Activated naive CD4-positive, alpha-beta T cell (primary cell): ENCODE measurements at places on chromosomes 2 and 18.
A peak's percentile ranks its signal among the peaks of the same experiment; 100 is the strongest.

GRCh38 chr2:227890495-227891079, 19.2 kb downstream of the DAW1 start:
- no peak for DNase-seq

DNA sequence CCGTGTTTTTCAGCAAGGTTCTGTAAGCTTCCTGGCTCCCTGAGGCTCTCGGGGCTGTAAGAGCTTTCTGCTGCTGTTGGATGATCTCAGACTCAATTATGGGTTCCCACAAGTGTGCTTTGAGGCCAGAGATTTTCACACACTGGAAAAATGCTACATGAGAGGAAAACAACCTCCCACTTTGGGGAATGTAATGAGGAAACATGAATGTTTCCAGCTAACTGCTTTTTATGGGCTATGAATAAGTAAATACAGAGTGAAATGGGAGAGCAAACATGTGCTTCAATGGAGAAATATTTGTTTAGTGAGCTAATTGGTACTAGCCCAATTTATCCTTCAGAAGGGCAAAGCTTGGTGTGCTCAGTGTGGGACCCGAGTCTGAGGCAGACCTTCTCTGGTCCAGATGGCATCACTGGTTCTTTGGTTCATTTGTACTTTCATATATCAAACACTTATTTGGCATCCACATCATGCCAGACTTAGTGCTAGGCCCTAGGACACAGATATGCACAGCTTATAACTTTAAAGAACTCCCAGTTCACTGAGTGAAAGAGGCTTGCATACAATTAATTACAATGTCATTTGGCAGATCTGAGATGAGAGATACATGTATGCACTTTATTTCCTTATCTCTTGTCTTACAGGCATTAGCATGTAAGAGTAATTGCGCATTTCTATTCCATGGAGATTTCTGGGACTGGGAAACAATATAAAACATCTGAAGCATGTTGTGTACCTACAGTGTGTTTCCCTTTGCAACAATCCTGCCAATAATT, 248.8 kb downstream of the RDH14 start:
- DNase-seq, result no peak

DNA sequence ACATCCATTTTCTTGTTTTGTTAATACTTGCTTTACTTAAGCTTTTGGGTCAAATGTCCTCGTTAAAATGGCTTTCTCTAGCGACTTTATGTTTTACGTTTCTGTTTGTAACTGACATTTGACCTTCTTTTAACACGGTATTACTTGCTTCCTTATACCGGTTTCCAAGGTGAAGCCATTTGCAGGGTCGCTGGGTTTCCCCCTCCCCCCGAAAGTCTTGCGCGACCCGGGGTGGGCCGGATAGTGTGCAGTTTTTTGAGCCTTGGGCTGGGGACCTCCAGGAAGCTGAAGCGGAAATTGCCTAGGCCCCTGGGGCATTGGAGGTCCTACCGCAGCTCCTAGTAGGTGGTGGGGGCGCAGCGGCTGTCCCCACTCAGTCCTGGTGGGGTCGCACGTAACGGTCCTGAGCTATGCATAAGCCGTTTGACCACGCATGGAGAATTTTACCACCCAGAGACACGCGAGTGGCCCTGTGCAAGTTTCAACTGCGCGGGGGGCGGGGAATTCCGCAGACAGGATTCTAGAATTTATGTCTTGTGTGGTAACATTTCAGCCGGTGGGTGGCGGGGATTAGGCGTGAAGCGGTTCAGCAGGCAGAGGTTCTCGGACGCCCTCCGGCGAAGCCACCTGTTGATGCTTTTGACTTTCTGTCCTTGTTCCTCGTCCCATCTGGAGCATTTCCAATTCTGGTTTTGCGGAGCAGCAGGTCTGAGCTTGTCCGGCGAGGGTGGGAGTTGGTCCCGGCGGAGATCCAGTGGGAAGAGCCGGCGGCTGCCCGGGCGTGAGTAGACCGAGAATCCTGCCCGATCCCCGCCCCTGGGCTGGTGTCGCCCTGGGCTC, 2.4 kb downstream of the CFLAR start:
- DNase-seq, result peak; percentile 76

GRCh38 chr2:202491514-202491913, 115.4 kb downstream of the BMPR2 start:
- no peak for DNase-seq

- DNase-seq, result no peak
Observed at GRCh38 chr18:2617401-2617998, 38.0 kb upstream of the SMCHD1 start.

DNA sequence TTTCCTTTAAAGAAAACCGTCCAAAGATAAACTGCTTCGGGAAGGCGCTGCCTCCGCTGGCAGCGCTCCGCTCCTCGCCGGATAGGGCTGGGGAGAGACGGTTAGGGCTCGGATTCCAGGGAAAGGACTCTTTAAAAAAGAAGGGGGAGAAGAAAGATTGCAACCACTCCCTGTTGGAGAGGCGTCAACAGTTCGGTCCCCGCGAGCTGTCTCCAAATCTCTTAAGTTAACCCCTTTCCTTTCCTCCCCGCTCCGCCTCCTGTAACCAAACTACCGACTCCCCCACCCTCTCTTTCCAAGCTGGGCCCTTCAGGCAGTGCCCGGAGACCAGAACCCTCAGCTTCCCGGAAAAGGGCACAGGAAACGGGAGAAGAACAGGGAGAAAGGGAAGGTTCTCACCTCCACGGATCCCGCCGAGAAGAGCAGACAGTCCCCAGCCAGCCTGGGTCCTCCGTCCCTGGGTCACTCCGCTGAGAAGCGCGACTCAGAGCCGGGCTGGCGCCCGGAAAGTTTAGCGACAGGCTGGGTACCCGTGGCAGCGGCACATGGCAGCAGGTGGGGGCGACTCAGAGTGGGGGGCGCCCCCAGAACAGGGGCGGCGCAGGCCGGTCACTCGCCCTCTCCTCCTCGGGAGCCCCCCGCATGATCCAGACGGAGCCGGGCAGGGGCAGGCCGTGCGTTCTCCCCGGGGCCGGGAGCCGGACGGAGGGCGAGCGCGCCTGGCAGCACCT, 675 bp downstream of the FZD5 start:
- DNase-seq, result no peak

DNA sequence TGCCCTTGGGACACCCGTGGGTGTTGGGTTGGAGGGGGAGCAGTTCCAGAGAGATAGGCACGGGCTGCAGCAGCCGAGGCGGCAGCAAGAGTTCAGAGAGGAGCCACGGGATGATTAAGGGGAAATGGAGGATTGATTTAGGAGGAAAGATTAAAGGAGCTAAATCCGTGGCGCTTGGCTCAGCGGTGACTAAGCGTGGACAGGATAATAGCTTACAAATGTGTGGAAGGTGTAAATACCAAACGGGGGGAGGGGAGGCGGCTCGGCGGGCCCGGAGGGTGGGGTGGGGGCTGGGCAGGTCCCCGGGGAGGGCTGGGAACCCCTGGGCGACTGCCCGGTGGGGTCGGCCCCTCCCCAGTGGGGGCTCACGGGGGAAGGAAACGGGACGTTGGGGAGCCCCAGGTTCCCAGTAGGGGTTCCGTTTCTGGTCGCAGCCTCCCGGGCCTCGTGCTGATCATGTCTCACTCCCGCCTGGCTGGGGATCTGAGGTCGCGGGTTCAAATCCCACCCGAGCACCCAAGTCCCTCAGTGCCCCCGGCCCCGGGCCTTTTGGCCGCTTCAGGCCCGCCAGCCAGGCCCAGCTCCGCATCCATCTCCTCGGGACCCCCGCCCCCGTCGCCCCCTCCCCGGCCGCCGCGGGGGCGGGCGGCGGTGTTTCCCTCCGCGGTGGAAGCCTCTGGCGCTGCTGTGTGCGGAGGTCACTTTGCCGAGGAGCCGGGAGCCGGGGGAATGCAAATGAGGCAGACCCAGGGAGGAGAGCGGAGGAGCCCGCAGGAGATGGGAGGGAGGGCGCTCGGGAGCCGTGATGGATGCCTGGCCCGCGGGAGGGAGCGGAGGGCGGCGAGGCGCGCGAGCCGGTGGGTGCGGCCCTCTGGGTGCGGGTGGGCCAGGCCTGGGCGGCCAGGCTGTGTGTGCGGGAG, 8.1 kb downstream of the ASIC4 start:
- DNase-seq, result no peak

DNA sequence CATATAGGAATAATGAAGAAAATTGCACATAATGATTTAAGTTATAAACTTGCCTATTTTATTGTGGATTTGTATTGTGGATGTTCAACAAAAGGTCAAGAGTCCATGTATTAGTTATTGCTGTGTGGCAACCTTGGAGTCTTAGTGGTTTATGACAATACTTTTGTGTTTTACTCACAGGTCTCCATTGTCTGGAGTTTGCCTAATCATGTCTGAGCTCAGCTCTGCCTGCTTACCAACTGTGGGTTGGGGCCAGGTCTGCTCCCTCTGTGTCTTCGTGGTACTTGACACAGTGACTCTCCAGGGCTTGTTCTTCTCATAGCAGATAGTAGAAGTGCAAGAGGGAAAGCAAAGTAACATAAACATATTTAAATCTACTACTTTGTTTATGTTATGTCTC, 382.5 kb downstream of the CBLN2 start:
- DNase-seq, result no peak

DNA sequence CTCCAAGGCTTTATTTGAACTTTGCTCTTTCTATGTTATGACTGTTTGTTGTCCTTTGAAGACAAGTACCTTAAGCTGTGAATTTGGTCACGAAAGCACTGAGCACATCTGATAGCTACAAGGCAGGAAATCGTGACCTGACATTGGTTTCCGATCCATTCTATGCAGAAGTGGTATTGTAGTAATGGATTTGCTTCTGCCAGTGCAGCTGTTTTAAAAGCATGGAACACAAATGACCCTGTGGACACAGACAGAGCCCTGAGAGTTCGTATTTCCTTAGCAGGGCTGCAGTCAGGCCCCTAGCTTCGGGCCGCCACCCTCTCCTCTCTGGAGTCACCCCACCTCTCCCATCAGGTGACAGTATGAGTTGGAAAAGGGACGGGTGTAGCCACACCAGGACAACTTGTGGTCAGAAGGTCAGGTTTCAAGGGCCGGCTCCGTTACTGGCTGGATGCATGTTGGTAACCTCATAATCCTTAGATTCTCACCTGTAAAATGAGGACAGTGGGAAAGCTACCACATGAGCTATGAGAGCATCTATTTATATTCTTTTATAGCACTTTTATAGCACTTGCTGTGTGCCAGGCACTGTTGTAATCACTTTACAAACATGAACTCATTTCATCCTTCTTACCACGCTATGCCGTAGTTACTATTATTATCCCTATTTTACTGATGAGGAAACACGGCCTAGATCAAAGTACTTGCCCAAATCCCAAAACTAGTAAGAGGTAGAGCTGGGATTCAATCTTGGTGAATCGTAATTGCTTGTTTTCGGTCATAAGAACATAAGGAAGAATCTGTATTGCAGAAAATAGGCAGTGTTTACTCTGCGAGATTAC, 70.2 kb downstream of the SPATS2L start:
- DNase-seq, result no peak

DNA sequence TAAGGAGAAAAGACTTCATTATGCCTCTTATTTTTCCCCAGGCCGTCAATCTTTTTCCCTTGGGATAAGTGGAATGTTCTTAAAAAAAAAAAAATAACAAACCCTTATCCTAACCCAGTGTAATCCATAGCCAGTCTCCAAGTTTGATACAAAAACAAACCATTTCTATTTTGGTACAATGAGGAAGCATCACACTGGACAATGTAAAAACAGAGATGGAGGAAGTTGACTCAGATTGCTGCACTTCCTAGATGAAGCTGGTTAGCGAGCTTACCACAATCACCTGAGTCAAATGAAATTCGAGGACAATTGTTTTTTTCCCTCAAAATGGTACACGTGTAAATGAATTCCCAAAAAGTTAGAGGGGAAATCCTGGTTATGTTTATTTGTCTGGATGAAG, 259.7 kb downstream of the TCF4 start:
- no peak for DNase-seq

DNA sequence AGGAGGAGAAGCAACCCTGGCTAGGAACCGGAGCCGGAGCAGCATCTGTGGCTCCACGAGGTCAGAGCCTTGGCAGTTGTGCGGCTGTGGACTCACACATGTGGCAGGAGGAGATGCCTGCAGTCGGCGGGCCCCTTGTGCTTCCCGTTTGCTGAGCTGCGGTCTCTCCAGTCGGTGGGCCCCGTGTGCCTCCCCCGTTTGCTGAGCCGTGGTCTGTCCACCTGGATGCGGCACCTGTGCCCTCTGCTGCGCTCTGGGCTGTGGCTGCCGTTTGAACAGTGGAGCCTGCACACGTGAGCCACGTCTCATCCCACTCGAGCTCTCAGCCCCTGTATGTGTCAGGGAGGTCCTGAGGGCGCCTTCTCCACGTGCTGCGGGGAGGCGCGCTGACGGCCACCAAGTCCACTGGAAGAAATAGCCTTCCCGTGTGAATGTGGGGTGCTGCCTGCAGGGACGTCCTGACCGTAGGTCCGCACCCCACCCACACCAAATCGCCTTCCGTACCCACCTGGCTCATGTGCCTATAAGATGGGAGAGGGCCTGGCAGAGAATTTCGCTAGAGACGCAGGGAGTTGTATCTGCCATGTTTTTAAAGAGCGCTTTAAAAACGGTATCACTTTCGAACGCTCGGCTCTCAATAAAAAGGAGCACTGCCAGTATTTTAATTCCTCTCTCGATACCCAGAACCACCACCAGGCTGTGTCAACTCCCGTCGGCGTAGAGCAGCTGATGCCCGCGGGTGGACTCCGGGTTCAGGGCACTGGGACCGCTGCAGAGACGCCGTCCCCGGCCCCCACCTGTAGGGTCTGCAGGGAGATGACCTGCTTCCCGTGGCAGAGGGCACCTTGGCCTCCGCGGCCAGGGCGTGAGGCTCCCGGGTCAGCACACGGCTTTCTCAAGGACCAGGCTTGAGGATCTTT, 117.0 kb downstream of the NFATC1 start:
- no peak for DNase-seq

DNA sequence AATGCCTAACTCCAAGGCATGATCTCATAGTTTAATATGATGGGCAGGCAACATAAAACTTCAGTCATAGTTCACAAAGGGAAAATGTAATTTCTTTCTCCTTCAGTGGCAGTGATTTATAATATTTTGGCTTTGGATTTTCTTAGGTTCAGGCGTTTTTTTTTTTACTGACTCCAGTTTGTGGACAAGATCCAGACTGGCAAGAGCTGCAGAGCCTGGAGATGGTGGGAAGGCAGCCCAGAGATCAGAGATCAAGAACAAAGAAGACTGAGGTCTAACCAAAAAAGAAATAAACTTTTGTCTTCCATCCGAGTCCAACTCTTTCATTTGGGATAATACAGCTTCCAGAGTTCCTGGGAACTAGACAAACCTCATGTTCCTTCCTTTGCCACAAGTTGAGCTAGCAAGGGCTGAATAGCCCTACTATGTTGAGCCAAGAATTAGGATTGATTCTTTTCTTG, 215.3 kb upstream of the SETBP1 start:
- DNase-seq, result no peak

- no peak for DNase-seq
Observed at GRCh38 chr18:34159691-34160185, 65.0 kb downstream of the NOL4 start.

GRCh38 chr2:45210462-45211195, 201.4 kb upstream of the SIX2 start:
- DNase-seq, result no peak

DNA sequence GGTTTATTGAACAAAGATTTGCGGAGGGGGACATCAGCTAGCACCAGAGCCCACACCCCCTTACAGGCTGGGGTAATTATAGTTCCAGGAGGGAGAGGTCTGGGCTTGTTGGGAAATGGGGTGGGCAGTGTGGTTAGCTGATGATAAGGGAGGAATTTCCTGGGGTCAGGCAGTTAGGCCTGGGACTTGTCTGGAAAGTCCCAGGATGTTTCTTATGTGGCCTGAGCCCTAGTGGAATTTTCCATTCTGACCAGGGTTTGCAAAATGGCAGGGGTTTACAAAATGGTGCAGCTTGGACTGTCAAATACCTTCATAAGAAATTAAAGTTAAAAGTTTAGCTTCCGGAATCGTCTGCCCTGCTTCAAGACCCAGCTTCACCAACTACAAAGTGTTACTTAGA, 199.1 kb downstream of the FBXO15 start:
- no peak for DNase-seq

GRCh38 chr2:218746960-218747359, 35.0 kb upstream of the CYP27A1 start:
- no peak for DNase-seq
